IPS DF 6.9 (cell line): ENCODE measurements at places on chromosomes 1 and 21.

- no peak for DNase-seq
Measured at GRCh38 chr1:183800449-183800848, 4.5 kb upstream of the RGL1 start.

GRCh38 chr1:101371259-101371658 is 134.4 kb downstream of the S1PR1 start:
- no peak for DNase-seq

- no peak for DNase-seq
Measured at GRCh38 chr1:222540598-222540995, 7.3 kb downstream of the HHIPL2 start.

DNA sequence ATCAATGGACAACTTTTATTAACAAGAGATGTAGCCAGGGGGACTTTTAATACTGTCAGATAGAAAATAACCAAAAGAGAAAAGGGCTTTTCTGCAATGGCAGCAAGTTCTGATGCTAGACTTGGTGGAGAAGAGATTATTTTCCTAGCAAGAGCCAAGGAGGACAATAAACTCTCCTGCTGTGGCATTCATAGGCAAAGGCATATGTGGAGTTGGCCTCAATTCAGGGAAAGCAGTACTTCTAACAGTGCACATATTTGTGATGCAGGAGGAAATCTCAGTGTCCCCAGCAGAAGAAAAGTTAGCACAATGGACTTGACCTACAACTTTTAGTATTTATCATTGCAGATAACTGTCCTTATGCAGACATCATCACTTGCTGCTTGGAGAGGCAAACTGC is 75.1 kb upstream of the GRIK1 start:
- no peak for DNase-seq

DNA sequence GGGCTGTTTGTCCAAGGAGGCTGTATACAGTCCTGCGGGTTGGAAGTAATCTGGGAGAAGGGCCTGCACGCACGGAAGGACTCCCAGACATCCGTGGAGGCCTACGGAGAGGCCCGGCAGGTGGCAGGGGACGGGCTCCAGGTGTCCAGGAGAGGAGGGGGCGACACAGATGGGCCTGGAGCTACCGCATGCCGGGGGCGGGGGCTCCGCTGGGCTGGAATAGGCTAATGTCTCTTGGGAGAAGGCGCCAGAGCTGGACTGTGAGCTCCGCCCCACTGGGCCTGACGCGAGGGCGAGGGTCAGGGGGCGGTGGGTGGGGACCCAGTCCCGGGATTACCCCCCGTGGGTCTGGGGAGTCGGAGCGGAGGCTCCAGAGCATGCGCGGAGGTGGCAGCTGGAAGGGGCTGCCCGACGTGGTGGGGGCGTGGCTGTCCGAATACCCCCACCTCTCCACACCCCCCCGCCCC is 659 bp downstream of the AGO1 start:
- no peak for DNase-seq

DNA sequence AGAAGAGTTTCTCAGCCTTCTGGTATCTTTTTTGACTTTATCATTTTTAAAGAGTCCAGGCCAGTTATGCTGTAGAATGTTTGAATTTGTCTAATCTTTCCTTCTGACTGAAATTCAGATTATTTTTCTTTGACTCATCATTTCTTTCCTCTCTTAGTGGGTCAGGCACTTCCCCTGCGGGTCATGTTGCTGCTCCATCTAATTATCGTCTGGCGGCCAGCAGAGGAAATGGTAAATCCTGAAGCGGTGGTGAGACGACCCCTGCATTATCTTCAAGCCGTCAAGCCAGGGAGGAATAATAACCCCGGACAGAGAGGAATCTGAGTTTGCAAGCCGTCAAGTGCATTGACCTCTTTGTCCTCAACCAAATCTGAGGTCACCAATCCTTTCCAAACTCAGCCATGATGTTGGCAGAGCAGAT is 102.1 kb downstream of the ADSS2 start:
- no peak for DNase-seq

DNA sequence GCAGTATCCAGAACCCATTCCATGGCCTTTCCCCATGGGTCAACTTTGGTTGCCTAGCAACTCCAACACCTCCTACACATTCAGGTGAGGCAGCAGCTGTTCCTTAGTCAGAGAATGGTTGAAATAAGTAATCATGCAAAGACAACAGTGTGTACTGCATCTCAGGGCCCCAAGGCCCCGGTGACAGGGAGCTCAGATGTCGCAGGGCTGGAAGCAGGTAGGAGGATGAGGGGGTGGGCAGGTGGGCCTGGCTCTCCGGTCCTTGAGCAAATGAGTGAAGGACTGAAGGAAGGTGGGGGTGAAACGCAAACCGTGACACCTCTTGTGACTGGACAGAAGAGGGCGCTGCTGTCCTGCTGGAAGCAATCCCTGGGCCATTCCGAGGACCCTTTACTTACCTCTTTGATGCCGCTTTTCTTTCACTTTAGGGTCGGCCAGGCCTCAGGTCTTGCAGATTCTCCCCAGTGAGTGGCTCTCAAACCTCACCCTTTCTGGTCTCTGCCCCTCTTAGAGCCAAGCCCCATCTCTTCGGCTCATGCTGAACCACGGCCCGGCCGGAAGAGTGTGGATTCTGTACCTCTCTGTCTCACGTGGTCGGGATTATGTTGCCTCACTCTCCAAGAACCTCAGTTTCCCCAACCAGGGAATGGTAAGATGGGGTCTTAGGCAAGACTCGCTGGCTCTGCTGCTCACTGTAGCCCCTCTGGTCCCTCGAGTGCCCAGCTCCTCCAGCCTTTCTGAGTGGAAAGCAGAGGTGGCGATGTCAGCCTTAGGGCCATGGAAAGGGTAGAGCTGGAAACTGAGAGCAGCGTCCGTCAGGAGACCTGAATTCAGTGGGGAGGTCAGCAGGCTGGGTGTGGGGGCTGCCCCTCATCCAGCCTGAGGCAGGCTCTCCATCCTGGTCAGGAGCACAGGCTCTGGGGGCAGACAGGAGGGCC is 5.6 kb upstream of the KCNA10 start:
- peak; percentile 58 for DNase-seq

DNA sequence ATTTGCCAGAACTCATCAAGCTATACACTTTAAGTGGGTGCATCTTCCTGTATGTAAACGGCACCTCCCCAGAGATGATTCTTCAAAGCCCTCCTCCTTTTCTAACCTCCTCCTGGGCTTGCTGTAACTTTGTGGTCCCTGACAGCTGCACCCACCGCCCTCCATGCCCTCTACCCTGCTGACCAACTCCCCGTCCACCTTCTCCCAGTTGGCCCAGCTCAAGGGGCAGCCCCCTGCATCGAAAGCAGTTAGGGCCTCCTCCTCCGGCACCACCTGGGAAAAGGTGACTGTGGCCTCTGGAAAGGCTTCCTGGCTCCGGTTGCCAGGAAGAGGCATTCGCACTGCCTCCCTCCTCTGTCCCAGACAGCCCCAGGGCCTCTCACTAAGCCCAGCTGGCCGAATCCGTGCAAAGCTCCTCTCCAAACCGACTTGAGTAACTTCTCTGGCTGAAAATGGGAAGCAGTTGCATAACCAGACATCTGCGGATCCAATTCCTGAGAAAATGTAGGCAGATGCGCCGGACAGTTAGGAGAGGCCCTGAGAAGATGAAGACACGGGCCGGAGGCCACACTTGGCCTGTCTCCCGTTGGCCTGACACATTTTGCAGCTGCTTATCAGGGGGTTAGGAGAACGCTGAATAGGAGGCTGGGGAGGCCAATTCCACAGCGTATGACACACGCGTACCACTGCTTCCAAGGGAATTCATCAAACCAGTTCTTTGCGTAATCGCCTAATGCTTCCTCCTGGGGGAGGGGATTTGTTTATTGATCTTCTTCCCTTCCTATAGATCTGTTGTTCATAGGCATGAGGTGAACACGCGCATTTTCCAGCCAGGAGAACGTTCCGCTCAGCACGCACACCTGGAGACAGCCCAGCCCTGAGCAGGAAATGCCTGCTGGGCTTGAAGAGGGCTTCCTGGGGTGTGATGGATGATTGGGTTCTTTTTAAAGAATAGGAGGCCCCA is 48.7 kb upstream of the COL6A2 start:
- no peak for DNase-seq

DNA sequence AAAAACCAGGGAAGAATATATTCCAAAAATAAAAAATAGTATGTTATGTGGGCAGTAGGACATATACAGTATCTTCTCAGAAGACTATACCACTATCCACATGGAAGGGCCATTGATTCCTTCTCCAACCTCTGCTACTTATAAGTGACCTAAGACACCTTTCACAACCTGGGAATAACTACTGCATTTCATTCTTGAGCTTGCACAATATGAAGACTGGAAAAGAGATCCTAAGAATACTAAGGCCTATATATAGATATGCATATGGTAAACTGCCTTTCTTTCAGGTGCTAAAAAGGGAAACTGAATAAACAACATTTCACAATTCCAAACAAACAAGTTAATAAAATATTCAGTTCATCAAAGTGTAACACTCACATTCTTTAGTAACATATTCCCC is 32.0 kb upstream of the SDC3 start:
- DNase-seq: no peak

DNA sequence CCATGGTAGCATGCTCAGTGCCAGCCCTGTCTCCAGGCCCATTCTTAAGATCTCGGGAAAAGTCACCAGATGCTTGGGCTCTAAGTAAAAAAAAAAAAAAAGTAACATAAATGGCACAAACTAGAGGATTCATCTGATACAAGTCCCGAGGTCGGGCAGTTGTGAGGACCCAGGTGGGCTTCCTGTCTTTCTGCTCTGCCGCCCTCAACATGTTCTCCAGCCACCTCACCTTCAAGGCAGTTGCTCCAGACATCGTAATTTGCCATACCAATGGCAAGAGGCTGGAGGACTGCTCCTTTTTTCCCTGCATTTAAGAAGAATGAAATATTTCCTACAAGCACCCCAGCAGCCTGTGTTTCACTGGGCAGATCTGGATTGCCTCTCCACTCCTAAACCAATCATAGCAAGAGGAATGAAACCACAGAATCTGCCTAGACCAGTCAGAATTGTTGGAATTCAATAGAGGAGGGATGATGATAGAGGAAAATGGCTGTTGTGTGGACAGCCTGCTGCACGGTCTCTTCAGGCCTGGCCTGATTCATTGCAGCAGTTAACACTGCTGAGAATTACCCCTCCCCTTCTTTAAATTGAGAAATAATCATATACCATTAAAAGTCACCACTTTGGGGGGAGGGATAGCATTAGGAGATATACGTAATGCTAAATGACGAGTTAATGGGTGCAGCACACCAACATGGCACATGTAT is 5.4 kb downstream of the HMGN2 start:
- DNase-seq: no peak

DNA sequence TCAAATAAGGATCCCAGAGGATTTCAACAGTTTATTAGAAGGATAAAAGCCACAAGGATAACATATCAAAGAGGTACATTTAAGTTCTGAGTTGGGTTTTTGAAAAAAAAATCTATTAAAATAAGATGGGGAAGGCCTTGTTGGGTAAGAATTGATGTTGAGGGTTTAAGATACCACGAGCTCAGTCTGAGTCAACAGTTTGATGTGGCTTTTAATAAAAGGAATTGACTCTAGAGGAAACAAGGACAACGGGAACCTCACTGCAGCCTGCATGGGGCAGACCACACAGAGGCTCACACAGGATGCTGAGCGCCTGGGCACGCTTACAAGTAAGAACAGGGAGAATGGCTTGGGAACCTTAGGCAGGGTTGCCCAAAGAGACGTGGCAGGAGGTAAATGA is 107.5 kb downstream of the TIAM1 start:
- no peak for DNase-seq

GRCh38 chr1:7103874-7104273 is 318.6 kb downstream of the CAMTA1 start:
- no peak for DNase-seq

GRCh38 chr1:36446746-36447145 is 3.5 kb downstream of the OSCP1 start:
- DNase-seq: no peak

- no peak for DNase-seq
Measured at GRCh38 chr1:162421258-162422164, 9.6 kb upstream of the SH2D1B start.

GRCh38 chr1:224540535-224540934 is 75.6 kb upstream of the CNIH3 start:
- DNase-seq: no peak

DNA sequence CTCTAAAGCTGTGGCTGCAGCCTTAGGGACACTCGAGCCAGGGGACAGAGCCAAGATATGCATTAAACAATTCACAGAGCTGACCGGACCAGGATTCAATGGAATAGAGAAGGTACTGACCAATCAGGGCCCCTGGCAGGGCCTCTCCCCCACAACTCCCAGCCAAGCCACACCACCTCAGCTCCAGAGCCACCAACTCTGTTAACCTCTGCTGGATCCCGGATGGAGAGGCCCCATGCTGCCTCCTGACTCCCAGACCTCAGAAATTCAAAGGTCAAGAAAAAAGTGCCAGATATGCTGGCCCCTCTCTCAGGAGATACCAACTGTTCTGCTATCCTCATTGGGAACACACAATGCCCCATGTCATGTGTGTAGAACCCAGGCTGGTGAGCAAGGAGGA is 62.1 kb downstream of the CD46 start:
- DNase-seq: no peak

GRCh38 chr1:243734308-243734695 is 115.7 kb downstream of the AKT3 start:
- no peak for DNase-seq
